ENCODE measurements at places on chromosomes 12 and 14. TPM values are rescaled to one million over a fixed set of nuclear protein-coding genes. Genes with fewer than 3 reads are reported as not detected.

- DNase-seq: no peak
- no peaks in the 10 kb centered on the region for H3K36me3 ChIP-seq
- no peak overlapping the region for H3K27ac ChIP-seq
- H3K4me3 ChIP-seq: no peak overlapping the region
- peaks cover 8% of the 10 kb centered on the region for H3K27me3 ChIP-seq
- H3K4me1 ChIP-seq: no peaks in the 10 kb centered on the region
These were observed 20.6 kb downstream of the TUNAR start for GRCh38 chr14:95897280-95897679.

SERPINA1 gene
- total RNA-seq: 0.56 TPM

- no peaks in the 10 kb centered on the region for H3K36me3 ChIP-seq
- H3K4me3 ChIP-seq: no peak overlapping the region
- H3K4me1 ChIP-seq: peaks cover 14% of the 10 kb centered on the region
- peak; percentile 73 for DNase-seq
These were observed 4.3 kb upstream of the NIN start for GRCh38 chr14:50835280-50835679.

PTMS gene
- total RNA-seq: 17.2 TPM

DNA sequence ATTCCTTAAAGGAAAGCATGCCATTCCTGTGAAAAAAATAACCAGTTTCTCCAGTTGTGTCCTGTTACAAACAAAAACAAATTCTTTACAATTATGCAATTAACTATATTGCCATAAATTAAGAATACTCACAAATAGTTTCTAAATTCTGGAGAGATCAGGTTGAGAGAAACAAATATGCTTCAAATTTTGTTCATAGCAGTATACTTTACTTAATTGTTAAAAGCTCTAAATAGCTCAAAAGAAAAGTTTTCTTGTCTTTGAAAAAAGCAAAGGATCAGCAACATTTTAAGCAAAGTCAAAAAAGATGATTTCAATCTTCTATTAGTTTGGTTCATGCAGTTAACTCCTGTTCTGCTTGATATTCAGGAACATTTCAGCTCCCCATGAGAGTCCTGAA is 109.7 kb downstream of the EML1 start:
- H3K27ac ChIP-seq: no peak overlapping the region
- H3K4me1 ChIP-seq: no peaks in the 10 kb centered on the region
- H3K27me3 ChIP-seq: no peaks in the 10 kb centered on the region
- no peak overlapping the region for H3K4me3 ChIP-seq

CLEC2A gene
- total RNA-seq: not detected

GRCh38 chr12:54222609-54223008 is 33.8 kb upstream of the SMUG1 start:
- DNase-seq: peak; percentile 98
- H3K4me3 ChIP-seq: no peak overlapping the region
- peak overlapping the region; percentile 94 for H3K27ac ChIP-seq
- no peaks in the 10 kb centered on the region for H3K27me3 ChIP-seq
- no peaks in the 10 kb centered on the region for H3K36me3 ChIP-seq
- H3K4me1 ChIP-seq: peaks cover 21% of the 10 kb centered on the region

DNA sequence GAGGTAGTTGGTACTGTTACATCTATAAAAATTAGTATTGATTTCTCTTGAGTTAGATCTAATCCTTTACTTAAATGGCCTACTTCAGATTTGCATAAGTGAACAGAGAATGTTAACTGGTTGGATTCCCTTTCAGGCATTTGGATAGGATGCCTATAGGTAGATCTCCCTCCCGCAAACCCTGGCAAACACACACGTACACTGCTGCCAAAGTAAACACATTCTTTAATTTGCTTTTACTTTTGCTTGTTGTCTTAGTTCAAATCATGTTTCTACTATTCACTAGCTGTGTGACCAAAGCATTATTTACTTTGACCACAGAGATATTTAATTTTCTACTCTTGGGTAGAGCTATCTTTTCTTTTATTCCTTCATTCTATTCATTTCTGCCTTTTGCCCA is 936.1 kb upstream of the FBXO33 start:
- DNase-seq: no peak
- H3K27ac ChIP-seq: no peak overlapping the region
- H3K36me3 ChIP-seq: no peaks in the 10 kb centered on the region
- H3K4me1 ChIP-seq: no peaks in the 10 kb centered on the region

- DNase-seq: no peak
- H3K4me3 ChIP-seq: no peak overlapping the region
- no peak overlapping the region for H3K27ac ChIP-seq
- H3K4me1 ChIP-seq: no peaks in the 10 kb centered on the region
- no peaks in the 10 kb centered on the region for H3K27me3 ChIP-seq
These were observed 103.9 kb upstream of the PMCH start for GRCh38 chr12:102301547-102301946.

DNA sequence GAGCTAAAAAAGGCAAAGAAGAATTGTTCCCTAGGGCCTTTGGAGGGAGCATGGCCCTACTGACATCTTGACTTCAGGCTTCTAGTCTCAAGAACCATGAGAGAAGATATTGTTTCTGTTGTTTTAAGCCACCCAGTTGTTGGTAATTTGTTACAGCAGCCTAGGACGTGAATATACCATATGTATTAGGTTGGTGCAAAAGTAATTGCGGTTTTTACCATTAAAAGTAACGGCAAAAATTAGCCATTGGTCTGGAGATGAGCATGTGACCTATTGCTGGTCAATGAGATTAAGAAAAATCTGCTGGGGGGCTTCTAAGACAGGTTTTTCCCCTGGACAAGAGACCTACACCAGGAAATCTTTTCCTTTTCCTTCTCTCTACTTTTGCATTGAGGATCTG is 9.8 kb upstream of the HRK start:
- no peaks in the 10 kb centered on the region for H3K4me1 ChIP-seq
- no peak overlapping the region for H3K27ac ChIP-seq

DNA sequence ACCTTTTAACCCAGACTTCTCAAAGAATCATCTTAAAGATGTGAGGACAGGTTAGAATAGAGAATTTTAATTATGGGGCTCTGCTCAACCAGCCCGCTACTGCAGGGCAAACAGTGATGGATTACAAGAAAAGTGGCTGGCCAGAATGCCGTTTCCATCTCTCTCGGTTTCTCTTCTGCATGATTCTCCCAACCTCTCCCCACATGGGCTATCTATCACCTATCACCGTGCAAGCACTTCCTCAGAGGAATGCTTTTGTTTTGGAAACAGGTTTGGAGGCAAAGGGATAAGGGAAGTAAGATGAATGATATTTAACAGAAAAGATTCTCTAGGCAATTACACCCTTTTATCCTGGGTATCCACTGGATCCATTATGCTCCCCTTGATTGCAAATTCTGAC is 37.4 kb upstream of the PHC1 start:
- H3K27ac ChIP-seq: no peak overlapping the region
- no peak overlapping the region for H3K4me3 ChIP-seq
- H3K4me1 ChIP-seq: no peaks in the 10 kb centered on the region
- peaks cover 1% of the 10 kb centered on the region for H3K27me3 ChIP-seq
- DNase-seq: no peak
- H3K36me3 ChIP-seq: no peaks in the 10 kb centered on the region

GUCY2C gene
- total RNA-seq: not detected
